ENCODE measurements at places on chromosomes 1 and 21.

- DNase-seq = no peak
Measured at GRCh38 chr1:165853528-165854075, 26.2 kb downstream of the UCK2 start.

- peak; percentile 18 for DNase-seq
Measured at GRCh38 chr1:7235871-7236517, 450.7 kb downstream of the CAMTA1 start.

- peak; percentile 46 for DNase-seq
Measured at GRCh38 chr1:155967341-155968050, 10.9 kb downstream of the ARHGEF2 start.

DNA sequence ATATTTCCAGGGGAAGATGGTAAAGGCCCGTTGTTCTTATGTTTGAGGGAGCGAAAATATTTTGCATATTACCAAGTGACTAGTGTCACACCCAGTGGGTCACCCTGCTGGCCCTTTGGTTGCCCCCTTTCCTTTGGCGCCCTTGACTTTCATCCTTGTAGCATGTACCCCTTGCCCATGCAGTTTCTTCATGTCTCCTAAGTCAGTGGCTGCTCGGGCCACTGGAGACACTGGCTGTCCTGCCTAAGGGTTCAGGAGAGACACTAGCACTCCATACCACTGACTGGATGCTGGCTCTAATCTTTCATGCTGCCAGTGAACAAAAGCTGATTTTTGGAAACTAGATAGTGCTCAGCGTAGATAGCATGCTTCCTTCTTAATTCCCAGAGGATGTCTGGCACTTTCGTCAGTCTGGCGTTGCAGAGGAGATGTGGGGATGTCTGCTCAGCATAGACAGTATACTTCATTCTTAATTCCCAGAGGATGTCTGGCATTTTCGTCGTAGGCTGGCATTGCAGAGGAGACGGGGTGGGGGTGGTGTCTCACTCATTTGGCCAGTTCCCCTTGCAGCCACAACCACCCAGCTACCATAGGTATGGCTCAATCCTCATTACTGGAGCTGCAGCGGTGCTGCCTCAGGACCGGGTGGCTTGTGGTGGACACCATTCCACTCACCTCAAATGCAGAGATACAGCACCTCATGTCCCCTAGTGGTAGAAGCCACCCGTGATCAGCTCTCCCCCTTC, 770.9 kb upstream of the TPTE start:
- no peak for DNase-seq

- no peak for DNase-seq
Measured at GRCh38 chr1:162385702-162386101, 4.2 kb downstream of the C1orf226 start.

DNA sequence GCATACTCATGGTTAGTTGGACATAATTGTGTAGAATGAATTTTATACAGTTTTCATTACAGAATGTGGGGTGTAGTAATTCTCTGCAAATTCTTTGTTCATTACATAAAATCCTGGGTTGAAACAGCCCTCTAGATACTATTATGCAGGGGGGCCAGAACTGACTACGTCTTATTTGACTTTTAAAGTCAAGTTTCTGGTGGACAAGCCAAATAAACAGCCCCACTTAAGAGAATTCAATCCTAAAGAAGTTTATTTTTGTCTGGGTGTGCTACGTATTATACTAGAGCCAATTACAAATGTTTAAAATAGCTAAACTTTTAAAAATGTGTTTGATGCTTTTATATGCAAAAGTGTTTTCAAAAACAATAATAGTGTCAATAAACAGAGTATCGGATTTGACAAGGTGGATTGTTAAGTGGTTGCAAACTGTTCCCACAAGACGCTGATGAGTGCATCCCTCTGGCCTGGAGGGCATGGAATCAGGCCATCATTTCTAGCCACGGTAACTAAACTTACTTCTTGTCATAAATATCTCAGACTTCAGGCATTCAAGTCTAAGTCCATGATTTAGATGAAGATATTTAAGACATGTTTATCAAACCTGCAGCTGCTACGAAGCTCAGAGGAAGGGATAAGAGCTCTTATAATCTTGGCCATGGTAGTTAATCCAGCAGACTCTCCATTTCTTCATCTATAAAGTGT, 646.3 kb downstream of the KIF26B start:
- DNase-seq = no peak

DNA sequence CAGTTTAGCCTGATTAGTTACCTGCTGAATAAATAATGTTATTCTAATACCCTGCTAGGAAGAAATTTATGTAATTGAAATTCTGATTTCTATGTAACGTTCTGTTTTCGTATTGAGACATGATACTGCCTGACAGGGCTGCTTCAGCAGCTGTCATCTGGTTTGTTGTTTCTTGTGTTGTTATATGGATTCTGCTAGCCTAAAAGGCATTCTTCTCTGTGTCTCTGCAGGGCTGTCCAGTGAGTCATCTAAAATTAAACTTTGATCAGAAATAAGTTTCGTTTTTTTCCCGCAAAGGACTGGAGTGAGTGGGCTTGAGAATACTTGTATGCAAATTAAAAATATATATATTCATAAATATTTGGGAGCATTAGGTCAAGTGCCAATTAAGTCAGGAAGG, 93.0 kb downstream of the DYRK1A start:
- no peak for DNase-seq

- DNase-seq = peak; percentile 86
Measured at GRCh38 chr21:33229784-33230544, at the start of gene IFNAR2. Gene IFNAR2 (plus strand): TSS chr21:33229938. CDS start chr21:33241923, 11,985 bp downstream.

- DNase-seq = no peak
Measured at GRCh38 chr1:111497592-111497991, 5.8 kb downstream of the ADORA3 start.

GRCh38 chr1:21217812-21218596, 41.3 kb upstream of the EIF4G3 start:
- no peak for DNase-seq

- DNase-seq = peak; percentile 6
Measured at GRCh38 chr1:177902266-177902665, 67.6 kb downstream of the SEC16B start.

- no peak for DNase-seq
Measured at GRCh38 chr1:103353391-103353790, 172.1 kb upstream of the RNPC3 start.

GRCh38 chr1:173888749-173889148, 20.6 kb downstream of the ZBTB37 start:
- DNase-seq = no peak

GRCh38 chr1:54342742-54343687, 63.2 kb downstream of the SSBP3 start:
- DNase-seq = no peak

- DNase-seq = no peak
Measured at GRCh38 chr21:37098751-37099150, 25.7 kb downstream of the TTC3 start.

GRCh38 chr1:74674278-74675048, 871 bp upstream of the ERICH3 start:
- no peak for DNase-seq

GRCh38 chr1:147598621-147599361, 57.5 kb downstream of the BCL9 start:
- DNase-seq = peak; percentile 82

Data from lung (tissue), 17 donors.